ENCODE measurements at places on chromosomes 12 and 14.

- no peak for DNase-seq
Observed at GRCh38 chr12:89721291-89721987, 12.8 kb upstream of the ATP2B1 start.

DNA sequence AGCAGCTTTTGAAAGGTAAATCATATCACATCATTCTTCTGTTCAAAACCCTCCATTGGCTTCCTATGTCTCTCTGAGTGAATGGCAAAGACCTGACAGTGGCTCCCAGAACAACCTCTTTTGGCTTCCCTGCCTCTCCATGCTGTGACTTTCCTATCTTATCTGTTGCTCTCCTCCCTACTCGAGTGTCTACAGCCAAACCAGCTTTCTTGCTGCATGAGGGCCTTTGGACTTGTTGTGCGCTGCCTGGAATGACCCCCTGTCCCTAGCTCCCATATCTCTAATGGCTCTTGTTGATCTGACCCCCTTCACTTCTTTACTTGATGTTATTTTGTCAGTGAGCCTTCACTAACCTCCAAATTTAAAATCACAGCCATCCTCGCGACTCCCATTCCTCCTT lies 2.5 kb downstream of the SYNE2 start:
- no peak for DNase-seq

DNA sequence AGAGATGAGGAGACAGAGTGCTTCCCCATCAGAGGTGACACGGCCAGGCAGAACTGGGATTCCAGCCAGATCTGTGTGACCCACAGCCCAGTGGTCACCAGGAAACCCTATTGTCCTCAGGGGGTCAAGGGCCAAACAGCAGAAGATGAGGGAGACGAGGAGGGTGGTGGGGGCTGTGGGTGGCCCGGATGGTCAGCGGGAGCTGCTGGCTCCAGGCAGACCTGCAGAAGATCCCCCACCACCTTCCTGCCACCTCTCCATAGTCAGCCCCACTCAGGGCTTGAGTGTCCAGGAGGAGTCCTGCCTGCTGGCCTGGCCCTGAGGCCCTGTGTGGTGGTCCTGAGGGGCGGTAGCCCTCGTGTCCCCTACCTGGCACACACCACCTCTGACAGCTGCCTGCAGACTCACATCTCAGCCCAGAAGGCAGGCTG lies 136.8 kb downstream of the CALM1 start:
- DNase-seq = no peak

GRCh38 chr12:131045705-131046460 lies 92.2 kb downstream of the ADGRD1 start:
- no peak for DNase-seq

GRCh38 chr12:31263661-31264060 lies 62.3 kb downstream of the SINHCAF start:
- no peak for DNase-seq

GRCh38 chr12:12663644-12664294 lies 32.2 kb downstream of the GPR19 start:
- no peak for DNase-seq

DNA sequence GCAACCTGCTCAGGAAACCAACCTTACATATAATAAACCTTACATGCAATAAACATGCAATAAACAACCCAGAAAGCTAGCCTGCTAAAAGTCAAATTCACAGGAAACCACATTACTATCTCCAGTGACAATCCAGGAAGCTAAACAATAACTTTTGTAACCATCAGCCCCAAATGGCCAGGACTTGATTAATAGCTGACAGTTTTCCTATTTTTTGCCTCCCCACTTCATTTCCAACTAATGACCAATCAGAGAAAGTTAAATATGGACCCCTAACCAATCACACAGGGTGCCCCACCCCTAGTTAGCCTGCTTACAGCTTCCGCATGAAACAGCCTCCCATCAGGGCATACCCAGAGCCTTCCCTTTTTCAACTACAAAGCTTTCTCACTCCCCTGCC lies 152.2 kb upstream of the LMNTD1 start:
- DNase-seq = no peak

DNA sequence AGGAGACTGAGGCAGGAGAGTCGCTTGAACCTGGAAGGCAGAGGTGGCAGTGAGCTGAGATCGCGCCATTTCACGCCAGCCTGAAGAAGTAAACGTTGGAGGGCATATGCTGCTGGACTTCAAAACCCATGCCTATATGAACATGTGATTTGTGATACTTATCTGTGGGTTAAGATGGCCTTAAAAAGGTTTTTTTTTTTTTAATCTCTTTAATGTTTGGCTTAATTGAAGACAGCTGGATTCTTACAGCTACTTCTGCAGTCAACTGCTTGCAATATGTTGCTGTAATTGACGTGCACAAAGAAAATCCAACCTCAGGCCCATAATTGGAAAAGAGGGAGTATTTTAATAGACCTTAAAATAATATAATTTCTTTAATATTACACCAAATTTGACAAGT lies 1.5 kb upstream of the B3GNT4 start:
- DNase-seq = no peak

GRCh38 chr14:75806352-75806832 lies 145.3 kb downstream of the TTLL5 start:
- DNase-seq = no peak

DNA sequence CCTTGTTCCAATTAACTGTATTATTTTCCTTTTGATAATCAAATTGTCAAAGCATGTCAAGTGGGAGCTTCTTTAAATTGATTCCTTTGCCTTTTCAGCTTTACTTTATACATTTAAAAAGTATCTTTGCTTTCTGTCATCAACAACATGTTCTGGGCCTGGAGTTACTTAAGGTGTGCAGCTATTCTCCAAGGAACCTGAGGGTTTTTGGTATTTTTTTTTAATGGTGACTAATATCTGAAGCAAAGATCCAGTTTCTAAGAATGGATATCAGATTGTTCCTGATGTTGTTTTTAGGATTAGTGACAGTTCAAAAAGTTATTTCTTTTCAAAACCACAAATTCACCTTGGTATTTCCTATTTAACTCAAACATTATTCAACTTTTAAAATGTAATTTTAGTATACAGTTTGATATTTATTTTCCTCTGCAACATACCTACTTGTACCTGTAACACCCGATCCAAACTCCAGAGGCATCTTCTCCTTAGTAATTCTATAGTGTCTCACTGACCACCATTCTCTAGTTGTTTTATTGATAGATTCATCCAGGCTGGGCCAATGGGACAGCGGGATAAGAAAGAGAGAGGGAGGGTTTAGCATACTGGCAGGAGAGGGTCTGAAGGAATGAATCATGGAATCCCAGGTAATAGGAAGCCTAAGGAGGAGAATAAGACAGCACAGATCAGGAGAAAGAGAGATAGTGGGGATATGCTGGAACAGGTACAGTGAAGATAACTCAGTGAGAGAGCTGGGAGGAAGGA lies 3.1 kb downstream of the CBLN3 start:
- no peak for DNase-seq

DNA sequence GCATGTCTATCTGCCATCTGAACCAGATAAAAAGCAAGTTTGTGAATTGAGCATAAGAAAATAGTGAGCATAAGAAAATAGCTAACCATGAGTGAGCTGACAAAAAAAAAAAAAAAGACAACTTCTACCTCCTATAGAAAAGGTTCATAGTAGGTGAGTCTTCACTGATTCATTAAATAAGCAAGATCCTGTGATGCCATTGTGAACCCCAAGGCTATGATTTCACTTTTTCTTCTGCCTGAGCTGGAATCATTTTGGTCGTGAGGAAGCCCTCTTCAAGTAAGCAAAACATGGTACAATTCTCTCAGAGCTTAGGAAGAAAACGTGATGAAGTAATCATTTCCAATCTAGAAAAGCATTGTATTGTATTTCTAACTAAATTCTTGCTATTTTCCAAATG lies 1.2 kb downstream of the PIK3C2G start:
- DNase-seq = no peak

GRCh38 chr12:62716866-62717525 lies 218.0 kb downstream of the PPM1H start:
- no peak for DNase-seq

GRCh38 chr12:88029093-88029665 lies at the start of gene C12orf50:
Gene C12orf50 (minus strand): TSS chr12:88029401. CDS start chr12:88026962, 2,439 bp downstream.
- no peak for DNase-seq
